ENCODE measurements at places on chromosomes 6 and 20.

GRCh38 chr6:134740473-134741199 is 209.3 kb downstream of the ALDH8A1 start:
- no peak for DNase-seq

GRCh38 chr6:107491138-107491609 is 1.3 kb downstream of the SOBP start:
- DNase-seq, result peak; percentile 14

- no peak for DNase-seq
These were observed 41.9 kb upstream of the RNF8 start for GRCh38 chr6:37311741-37312473.

- no peak for DNase-seq
These were observed 136.9 kb upstream of the SLC22A16 start for GRCh38 chr6:110613356-110613755.

GRCh38 chr6:2959909-2960719 is 11.3 kb downstream of the SERPINB6 start:
- DNase-seq, result no peak

DNA sequence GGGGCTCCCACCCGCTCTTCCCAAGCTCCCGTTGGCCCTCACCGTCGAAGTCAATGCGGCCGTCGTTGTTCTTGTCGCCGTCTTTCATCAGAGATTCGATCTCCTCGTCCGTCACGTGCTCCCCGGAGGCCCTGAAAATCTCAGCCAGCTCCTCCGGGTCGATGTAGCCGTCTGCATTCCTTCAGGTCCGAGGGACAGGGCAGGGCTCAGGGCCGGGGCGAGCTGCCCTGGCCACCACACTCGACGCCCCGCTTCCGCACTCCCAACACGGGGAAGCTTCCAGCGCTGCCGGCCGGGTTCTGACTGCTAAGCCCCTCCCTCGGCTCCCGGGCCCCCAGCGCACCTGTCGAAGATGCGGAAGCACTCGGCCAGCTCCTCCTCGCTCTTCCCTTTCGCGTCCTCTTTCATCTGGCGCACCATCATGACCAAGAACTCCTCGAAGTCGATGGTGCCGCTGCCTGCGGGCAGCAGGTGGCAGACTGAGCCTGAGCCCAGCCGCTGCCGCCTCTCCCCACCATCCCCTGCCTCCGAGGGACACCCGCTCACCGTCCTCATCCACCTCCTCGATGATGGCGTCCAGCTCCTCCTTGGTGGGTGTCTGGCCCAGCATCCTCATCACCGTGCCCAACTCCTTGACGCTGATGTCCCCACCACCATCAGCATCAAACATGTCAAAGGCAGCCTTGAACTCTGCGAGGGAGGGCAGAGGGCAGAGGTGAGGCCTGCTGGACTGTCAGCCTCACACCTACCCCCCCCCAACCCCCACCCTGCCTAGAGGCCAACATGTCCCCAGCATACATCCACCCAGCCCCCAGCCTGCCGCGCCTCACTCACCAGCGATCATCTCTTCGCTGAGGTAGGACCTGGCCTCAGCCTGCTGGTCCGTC is 2.9 kb downstream of the TNNC2 start:
- peak; percentile 42 for DNase-seq

DNA sequence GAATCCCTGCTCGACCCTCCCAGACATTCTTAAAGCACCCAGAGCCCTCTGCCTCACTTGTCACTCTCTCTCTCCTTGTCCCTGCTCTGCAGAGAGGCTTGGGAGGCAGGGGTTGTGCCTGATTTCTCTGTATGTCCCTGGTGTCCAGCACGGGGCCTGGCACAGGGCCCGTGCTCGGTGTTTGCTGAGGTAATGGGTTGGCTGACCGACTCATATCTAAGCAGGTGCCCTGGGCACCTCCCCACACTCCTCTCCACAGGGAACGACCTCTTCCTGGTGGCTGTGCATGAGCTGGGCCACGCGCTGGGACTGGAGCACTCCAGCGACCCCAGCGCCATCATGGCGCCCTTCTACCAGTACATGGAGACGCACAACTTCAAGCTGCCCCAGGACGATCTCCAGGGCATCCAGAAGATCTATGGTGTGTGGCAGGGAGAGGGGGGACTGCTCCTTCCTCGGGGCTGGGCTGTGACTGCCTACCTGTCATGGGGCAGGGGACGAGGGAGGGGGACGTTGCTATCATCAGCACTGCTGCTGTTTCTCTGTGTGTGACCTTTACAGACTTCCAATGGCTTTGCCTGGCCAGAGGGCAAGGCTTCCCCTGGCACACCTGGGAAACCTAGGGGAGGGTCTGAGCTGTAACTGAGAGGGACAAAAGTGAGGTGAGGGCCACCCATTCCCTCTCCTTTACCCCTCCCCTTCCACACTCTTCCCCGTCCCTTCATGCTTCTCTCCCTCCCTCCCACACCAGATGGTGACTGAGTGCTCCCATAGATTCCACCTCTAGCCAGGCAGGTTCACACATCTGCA is 14.2 kb downstream of the MMP24OS start:
- no peak for DNase-seq

- no peak for DNase-seq
These were observed 27.9 kb upstream of the EZR start for GRCh38 chr6:158847012-158847529.

- DNase-seq, result no peak
These were observed 18.8 kb upstream of the EFCAB8 start for GRCh38 chr20:32839982-32840285.

GRCh38 chr6:44618371-44618770 is 230.9 kb downstream of the CDC5L start:
- DNase-seq, result no peak

- DNase-seq, result no peak
These were observed 30.4 kb downstream of the KDM1B start for GRCh38 chr6:18185624-18186023.

DNA sequence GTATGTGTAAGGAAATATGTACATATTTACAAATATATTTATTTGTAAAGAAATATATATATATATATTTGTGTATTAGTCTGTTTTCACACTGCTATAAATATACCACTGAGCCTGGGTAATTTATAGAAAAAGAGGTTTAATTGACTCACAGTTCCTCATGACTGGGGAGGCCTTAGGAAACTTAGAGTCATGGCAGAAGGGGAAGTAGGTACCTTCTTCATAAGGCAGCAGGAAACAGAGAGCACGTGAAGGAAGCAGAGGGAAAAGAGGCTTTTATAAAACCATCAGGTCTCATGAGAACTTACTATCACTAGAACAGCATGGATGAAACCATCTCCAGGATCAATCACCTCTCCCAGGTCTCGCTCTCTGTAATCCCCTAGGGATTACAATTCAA is 644.5 kb upstream of the HS3ST5 start:
- no peak for DNase-seq

- DNase-seq, result no peak
These were observed 205.1 kb upstream of the GMDS start for GRCh38 chr6:2450546-2450945.

DNA sequence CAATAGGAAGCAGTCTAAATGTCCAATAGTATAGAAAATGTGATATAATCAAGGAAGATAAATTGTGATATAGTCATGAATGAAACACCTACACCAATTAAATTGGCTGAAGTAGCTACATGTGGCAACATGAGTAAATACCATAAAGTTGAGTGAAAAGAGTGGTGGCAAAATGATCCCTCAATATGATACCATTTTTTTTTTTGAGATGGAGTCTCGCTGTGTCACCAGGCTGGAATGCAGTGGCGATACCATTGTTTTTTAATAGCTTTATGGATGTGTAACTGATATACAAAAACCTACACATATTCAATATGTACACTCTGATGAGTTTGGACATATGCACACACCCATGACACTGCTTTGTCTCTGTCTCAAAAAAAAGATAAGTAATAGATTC is 20.9 kb upstream of the ILRUN start:
- no peak for DNase-seq

DNA sequence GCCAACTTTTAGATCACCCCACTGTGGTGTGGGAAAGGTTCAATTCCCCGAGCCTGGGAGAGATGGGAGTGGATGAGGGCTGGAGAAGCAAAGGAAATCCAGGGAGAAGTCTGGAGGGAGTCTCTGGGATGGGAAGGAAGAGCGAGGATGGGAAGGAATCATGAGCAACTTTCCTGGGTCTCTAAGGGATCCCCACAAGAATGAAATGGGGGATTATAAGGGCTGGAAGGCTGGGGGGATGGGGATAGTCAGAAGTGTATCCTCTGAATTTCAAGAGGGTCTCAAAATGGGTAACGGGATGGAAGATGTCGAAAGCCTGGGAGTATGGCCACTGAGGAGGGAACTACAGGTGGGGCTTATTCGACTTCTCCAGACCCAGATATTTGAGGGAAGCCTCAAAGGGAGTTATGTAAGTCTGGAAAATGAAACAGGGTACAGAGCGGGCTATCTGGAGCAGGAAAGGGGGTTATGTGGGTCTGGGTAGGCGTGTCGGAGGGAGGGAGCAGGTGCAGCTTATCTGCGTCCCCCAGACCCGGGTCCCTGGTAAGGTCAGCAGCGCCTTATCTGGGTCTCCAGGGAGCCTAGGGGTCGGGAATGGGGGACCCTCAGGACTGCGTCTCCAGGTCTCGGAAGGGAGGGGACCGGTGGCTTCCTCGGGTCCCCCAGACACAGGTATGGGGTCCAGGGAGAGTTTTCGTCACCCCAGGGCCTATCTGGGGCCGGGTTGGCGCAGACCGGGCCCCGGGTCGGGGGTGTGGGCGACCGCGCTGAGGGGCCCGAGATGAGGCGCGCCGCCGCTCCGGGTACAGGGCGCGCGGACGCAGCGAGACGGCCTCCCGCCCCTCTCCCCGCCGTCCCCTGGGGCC is 550 bp downstream of the PLAGL2 start:
- no peak for DNase-seq

- DNase-seq, result no peak
These were observed 315.1 kb downstream of the UBE3D start for GRCh38 chr6:82750556-82750955.

GRCh38 chr6:63882208-63882607 is 246.6 kb downstream of the PHF3 start:
- DNase-seq, result no peak

Data from GM12892 (cell line).